ENCODE measurements at places on chromosomes 6 and 20.
A peak's percentile ranks its signal among the peaks of the same experiment; 100 is the strongest.

GRCh38 chr6:151451417-151451949 lies 443 bp downstream of the RMND1 start:
- DNase-seq = no peak

DNA sequence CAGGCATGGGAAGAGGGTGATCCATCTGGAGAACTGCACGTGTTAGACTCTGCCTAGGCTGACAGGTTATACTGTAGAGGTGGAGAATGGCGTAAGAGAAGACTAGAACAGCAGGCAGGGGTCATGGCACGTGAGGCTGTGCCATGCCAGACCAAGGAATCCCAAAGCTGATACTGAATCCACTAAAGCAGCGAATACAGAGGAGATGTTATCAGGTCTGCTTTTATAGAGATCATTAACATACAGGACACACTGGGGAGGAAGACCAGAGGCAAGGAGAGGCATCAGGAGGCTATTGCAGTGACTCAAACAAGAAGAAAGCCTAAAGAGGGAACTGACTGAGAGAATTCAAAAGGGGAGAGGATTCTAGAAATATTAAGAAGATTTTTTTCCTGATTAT lies 12.9 kb downstream of the PHACTR1 start:
- DNase-seq = no peak

DNA sequence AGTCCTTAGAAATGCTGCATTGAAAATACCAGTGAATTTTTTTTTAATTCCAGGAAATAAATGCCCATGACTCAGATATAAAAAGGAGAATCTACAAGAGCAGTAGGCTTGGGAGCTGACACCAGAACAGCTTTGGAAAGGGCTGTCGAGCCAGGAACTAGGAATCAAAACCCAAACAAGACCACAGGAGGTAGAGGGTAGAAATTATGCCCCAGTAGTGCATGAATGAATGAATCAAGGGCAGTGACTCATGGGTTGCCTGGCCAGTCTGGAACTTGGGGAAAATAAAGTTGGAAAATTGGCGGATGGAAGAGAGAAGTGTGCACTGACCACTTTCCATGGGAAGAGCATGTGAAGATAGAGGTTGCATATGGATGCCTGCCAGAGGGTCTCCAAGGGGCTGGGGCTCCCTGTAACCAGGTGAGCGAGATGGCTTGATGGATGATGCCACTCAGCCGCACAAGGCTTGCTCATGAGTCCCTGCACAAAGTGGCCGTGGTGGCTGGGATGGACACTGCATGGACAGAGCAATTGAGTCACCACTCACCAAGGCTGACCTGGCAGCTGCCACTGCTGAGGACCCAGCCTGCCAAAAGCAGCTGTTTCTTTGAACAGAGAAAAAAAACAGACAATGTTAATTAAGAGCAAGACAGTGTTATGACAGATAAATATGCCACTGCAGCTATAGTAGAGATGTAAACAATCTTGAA lies 15.2 kb upstream of the MCCD1 start:
- DNase-seq = no peak

DNA sequence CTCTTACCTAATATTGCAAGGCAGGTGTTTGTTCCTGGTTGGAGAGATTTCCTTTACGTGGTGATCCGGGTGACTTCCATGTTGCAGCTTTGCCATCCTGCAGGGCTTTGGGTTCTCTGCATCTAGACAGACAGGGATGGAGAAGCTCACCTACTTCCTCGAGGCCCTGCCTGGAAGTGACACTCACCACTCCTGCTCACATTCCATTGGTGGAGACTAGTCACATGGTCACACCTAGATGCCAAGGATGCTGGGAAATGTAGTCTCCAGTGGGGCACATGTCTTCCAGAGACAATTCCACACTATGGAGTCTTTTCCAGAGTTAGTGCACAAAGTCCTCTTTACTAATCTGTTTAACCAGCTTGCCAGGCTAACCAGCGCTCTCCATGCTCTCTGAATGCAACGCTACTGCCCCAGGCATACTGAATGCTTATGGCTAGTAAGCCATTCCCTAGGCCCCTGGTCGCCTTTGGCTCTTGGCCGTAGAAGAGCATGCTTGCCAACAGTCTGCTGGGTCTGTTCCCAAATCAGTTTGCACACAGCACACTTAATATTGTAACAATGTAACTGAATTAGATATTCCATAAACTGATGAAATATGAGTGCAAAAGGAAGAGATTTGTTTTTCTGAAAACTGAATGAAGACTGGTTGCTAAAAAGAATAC lies 6.7 kb upstream of the KCNK15 start:
- no peak for DNase-seq

GRCh38 chr6:44100088-44100550 lies 27.1 kb downstream of the MRPL14 start:
- no peak for DNase-seq

GRCh38 chr6:49662892-49663261 lies 26.2 kb upstream of the RHAG start:
- DNase-seq = no peak

GRCh38 chr20:53884859-53885541 lies 185.4 kb downstream of the BCAS1 start:
- DNase-seq = no peak

DNA sequence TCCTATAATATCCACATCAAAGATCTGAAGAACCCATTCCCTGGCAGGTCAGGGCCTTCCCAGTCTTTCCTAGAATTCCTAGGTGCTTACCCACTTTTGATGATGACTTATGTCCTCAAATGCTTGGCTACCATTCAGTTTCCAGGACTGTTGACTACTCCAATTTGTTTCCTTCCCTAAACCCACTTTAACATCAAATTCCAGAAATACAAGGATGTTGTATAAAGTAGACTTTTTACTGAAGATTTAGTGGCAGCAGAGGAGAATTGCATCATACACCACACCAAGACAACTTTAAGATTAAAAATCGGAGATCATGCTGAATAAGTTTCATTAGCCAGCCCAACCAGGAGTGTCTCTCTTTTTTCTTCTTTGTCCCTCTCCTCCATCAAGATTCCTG lies 203.3 kb upstream of the LAMP5 start:
- DNase-seq = no peak

DNA sequence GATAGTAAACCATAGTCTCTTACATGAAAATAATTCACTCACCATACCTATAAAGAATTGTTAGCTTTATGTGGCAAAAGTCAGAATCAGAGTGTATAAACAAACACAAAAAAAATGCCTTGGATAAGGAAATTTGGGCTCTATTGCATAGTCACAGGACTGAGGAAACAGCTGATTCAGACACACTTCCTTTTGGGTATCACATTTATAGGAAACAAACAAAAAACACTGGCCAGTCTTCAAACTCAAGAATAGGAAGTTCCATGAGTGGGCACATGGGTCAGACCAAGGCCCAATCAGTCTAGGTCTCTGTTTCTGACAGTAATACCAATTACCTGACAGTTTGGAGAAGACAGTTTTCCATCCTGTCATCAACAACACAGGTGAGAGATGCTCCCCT lies 8.0 kb downstream of the SLC18B1 start:
- DNase-seq = no peak

- DNase-seq = no peak
These were observed 125.2 kb upstream of the PMEPA1 start for GRCh38 chr20:57835074-57835452.

GRCh38 chr6:166433096-166433495 lies 50.4 kb upstream of the MPC1 start:
- no peak for DNase-seq

DNA sequence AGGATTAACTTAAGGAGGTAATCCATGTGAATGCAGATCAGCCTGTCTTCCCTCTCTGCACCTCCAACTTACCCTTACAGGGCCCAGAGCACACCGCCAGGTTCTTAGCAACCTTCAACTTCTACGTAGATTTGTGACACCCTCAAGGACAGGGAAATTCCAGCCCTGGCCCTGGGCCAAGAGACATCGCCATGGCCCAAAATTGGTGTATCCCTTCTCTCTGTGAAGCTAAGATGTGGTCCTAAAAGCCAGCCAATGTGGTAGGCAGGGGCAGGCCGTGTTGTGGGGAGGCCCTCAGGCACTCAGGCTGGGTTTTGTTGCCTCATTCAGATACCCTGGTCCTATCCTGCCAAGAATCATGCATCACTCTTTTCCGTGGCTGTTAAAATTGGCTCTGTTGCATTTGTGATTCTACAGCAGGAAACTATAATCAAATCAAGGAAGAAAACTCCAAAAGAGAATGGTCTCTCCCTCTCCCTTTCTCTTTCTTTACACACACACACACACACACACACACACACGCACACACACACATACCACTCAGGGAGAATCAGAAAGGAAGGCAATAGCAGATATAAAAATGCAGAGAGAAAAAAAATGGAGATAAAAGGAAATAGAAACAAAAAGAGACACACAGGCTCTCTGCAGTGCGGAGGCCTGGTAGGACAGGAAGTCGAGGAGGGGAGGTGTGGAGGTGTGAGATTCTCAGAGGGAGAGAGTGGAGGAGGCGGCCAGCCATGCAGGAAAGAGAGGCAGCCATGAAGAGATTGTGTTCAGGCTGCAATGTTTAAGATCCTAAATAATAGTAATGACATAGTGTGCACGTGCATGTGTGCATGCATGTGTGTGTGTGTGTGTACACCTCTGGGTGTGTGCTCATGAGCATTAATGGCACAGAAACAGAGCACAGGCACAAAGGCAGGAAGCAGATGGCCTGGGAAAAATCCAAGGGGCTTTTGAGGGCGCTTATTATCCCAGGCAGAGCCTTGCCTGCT lies 201.8 kb upstream of the LRFN2 start:
- no peak for DNase-seq

- DNase-seq = no peak
These were observed 20.0 kb downstream of the IRF4 start for GRCh38 chr6:411402-412145.

GRCh38 chr20:16747291-16747811 lies 807 bp upstream of the OTOR start:
- no peak for DNase-seq

DNA sequence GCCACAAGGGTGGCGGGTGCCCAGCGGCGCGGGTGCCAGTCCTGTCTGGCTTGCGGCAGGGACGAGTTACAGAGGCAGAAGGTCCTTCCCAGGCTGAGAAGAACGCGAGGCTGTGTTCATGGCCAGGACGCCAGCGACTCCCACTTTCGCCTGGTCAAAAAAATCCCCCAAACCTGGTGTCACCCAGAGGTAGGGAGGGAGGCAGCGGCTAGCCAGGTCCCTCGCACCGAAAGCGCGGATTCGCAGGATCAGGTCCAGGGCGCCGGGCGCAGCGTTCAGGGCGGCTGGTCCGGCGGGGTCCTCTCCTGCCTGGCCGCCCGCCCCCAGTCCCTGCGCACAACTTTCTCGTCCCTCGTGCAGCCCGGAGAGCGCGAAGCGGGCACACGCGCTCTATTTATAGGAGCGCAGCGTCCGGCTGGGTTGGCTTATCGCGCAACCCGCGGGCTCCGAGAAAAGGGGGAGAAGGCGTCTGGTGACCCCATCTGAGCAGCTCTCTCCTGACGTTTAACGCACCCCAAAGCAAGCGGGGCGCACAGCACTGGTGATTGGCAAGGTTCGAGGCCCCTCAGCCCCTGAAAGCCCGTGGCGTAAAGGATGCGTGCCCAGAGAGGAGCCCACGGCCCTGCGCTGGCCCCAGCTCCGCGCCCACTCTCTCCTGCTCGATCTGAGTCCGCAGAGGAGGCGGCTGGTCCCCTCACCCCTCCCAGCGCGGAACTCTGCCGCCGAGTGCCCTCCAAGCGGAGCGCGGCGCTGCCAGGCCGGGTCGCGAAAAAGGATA lies 519 bp downstream of the CBLN4 start:
- DNase-seq = no peak

GRCh38 chr6:98909236-98909635 lies 38.5 kb downstream of the FBXL4 start:
- no peak for DNase-seq

GRCh38 chr6:116190550-116190949 lies 63.3 kb downstream of the TSPYL4 start:
- DNase-seq = no peak

- peak; percentile 48 for DNase-seq
These were observed 182.6 kb downstream of the RNGTT start for GRCh38 chr6:88780714-88781389.

- DNase-seq = no peak
These were observed 93.6 kb upstream of the CDYL start for GRCh38 chr6:4682431-4683097.

DNA sequence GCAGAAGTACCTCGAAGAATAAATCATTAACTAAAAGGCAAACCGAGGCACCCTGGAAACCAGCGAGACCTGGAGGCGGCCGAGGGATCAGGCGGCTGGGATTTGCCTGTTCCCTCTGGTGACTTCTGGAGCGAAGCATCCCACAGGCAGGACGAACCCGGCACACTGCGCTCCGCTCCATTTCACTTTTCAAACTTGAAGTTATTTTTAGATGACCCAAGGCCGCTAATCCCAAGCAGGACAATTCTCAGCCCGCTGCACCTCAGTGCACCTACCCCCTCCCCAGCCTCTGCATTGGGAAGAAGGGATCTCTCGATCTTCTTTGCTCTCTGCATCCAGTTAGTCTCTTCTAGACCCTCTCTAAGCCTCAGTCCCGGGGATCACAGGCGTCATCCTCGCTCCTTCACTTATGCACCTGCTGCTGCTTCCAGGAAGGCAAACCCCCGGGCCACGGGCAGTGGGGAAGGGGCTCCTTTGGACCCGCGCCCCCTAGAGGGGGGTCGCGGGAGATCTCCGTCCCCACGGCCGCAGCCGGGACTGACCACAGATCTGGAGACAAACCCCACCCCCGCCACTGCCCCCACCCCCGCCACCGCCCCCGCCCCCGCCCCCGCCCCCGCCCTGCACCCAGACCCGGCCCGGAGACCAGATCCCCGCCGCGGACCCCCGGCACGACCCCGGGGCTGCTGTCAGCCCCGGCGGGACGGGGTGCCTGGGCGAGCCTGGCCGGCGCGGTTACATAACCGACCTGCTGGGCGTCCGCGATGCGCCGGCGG lies 636 bp downstream of the RCAN2 start:
- no peak for DNase-seq
